ENCODE measurements at places on chromosomes 4 and X.

- no peak for DNase-seq
Observed at GRCh38 chrX:5194806-5195205, 1033.9 kb downstream of the NLGN4X start.

- DNase-seq: no peak
Observed at GRCh38 chr4:45294464-45294863, 568.1 kb upstream of the GNPDA2 start.

GRCh38 chr4:107736037-107736436, 16.0 kb upstream of the PAPSS1 start:
- DNase-seq: no peak

- DNase-seq: no peak
Observed at GRCh38 chr4:48815483-48815882, 15.4 kb upstream of the OCIAD1 start.

DNA sequence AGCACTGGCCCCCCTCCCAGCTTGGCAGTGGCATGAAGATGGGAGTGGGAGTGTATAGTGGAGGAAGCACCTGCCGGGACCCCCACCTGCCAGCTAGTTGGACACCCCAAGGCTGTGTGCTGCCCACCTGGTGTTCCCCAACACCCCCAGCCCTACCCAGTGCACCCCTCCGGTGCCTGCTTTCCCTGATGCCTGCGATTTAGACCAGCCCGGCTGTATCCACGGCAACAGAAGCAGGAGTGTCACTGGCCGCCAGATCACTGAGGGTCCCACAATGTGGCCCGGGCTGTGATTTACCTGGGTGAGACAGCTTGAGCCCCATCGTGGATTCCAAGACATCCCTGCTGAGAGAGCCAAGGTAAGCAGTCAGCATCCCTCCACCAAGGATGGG, 533 bp downstream of the GPR173 start:
- DNase-seq: no peak

- no peak for DNase-seq
Observed at GRCh38 chr4:24624381-24624780, 40.0 kb upstream of the DHX15 start.

GRCh38 chr4:22191565-22191964, 243.0 kb upstream of the KCNIP4 start:
- DNase-seq: no peak

GRCh38 chrX:153381684-153382532, 19.2 kb downstream of the PNMA6E start:
- no peak for DNase-seq

- no peak for DNase-seq
Observed at GRCh38 chr4:60034361-60034760, 1165.8 kb upstream of the ADGRL3 start.

DNA sequence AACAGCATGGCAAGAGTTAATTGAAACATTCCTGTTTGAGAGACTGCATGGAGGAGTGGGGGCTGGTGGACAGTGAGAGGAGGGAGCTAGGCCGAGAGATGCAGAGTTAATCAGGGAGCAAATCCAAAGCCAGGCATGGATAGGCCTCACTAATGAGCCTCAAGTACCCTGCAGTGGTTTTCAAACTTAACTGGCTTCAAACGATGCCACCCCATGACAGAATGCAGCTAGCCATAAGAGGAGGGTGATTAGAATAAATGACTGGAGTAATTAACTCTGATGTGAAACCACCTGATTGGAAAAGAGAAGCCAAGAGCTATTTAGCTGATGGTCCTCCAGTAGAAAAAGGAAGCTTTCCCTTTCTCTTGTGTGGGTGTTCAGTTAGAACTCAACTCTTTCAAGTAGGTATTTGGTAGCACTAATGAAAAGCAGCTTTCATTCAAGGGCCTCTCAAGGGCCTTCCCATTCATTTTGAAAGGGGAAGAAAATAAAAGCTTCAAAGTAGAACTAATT, 215.4 kb upstream of the MAB21L2 start:
- no peak for DNase-seq

DNA sequence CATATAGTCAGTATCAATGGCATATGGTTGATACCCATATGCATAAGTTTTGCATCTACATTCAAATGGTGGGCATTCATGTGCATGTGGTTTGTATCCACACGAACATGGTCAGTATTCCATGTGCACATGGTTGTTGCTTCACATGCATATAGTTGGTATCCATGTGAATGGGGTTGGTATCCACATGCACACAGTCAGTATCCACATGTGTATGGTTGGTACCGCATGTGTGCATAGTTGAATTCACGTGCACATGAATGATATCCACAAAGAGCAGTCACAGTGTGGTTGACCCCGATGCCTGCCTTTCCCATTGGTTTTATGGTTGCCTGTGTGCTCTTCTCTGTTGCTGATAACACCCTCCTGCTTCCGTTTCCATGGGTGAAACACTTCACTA, 427.9 kb downstream of the STIM2 start:
- no peak for DNase-seq

GRCh38 chrX:16924631-16925480, 21.6 kb upstream of the REPS2 start:
- no peak for DNase-seq

GRCh38 chrX:103727115-103727514, 16.4 kb downstream of the TMEM31 start:
- DNase-seq: no peak

DNA sequence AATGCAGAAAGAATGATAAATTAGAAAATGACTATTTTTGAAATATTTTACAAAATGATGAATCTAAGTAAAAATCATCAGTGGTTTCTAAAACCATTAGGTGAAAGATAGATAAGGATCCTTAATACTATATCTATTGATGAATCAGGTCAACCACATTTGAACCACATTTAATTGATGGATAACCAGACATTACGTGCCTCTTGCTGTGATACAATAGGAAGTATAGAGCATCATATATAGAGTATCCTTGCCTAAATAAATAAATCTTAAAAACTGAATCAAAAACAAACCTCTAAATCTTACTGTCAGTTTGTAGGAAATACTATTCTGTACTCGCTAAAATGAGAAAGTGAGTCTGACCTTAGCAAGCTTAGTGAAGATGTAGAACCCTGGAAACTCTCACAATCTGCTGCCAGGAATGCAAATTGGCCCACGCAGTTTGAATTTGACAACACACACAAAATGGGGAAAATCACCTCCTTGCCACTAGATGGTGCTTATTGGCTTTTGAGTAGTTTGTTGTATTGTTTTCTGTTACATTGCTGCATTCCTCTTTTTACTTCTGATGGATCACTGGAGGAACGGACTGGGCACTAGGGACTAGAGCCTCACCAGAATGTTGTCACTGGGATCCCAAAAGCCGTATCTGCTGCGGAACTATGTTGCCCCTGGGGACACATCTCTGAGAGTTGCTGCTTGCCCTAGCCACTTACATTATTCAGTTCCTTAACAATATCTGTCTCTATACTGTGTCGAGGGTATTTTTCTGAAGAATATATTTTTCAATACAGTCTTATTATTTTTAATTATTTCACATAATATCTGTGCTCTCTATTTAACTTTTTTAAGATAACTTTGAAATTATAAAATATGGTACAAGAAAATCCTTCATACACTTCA, 25.4 kb upstream of the SLAIN2 start:
- DNase-seq: no peak

DNA sequence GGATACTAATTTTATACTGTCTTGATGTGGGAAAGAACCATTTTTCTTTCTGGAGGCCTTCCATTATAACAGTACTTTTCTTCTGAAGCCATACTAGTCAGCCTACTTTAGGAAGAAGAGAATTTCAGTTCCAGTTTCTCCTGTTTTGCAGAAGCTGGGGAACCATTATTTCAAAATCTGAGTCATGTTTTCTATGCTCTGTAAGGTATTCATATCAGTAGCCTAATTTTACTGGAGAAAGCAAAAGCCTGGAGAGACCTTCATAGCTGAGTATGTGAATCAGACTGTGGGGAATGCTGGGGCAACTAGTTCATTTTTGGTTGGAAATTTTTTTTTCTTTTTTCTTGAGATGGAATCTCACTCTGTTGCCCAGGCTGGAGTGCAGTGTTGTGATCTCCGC, 22.4 kb downstream of the AFF1 start:
- no peak for DNase-seq

DNA sequence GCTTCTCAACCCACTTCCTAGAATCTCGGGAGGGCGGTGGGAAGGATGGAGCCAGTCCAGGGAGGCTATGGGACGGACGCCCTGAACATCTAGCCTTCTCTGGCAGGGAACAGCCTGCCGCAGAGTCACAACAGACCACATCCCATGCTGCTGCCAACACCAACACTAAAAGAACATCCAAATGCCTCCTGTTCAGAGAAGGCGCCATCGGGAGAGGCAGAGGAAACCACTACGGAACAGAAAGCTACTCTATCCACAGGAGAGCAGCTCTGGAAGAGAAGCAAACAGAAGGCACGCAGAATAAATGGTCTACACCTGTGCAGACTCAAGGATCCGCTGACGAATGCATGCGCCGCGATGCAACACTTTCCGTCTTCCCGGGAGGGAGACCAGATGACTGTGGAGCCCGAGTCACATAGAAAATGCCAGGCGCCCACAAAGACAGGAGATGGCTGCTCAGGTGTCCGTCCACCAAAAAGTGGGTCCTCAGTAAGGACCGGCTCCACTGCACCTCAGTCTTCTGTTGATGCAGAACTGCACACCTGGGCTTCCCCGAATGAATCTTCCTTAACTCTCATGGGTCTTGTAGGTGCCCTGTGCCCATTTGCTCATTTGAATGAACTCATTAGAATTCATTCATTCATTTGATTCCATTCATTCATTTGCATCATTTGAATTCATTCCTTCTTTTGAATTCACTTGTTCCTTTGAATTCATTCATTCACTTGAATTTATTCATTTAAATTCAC, 217.5 kb downstream of the DHRSX start:
- no peak for DNase-seq

DNA sequence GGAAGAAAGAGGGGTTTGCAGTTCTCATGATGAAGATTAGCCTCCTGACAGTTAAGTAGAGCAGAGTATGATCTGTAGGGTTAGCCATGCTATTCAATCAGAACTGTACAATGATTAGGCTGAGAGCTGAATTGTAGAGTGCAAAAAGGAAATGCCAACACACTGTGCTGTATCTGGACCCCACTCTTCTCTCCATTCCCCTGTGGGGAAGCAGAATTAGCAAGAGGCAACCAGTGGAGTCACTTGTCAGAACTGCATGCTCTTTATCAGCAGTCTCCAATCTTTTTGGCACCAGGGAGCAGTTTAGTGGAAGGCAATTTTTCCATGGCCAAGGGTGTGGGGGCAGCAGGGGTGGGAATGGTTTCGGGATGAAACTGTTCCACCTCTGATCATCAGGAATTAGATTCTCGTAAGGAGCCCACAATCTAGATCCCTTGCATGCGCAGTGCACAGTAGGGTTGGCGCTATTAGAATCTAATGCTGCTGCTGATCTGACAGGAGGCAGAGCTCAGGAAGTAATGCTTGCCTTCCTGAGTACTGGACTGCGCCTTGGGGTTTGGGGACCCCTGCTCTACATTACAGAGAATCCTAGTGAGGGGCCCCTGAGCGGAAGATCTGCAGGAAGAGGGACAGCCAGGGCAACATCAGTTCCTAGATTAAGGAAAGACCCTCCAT, 19.4 kb downstream of the TBC1D9 start:
- no peak for DNase-seq

DNA sequence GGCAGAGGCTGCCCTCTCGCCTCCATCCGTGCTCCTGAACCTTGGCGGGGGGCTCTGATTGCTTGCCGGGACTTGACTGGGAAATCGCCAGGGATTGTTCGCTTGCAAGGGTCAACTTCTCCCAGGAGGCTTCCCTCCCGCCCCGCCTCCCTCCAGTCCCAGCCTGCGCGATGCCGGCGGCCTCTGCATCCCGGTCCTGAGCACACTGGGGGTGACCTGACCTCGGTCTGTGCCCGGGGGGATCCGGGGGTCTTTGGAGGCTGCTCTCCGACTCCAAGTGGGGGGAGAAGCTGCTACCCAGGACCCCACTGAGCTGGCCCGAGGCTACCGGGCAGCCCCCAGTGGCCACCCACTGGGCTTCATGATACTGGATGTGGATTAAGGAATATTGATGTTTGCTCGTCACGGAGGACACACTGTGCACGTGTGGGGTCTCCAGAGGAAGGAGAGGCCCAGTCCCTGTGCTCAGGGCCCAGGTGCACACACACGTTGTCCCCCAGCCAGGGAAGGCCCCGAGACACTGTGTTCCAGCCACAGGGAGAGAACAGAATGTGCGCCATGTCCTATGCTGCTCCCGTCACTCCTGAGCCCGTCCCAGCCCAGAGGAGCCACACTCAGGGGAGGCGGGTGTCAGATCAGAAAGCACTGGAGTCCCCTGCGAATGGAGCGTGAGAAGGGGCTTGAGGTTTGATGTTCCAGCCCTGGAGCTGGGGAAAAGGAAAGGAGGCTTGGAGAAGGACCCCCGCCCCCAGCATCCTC, 55.9 kb upstream of the NKX1-1 start:
- DNase-seq: no peak

DNA sequence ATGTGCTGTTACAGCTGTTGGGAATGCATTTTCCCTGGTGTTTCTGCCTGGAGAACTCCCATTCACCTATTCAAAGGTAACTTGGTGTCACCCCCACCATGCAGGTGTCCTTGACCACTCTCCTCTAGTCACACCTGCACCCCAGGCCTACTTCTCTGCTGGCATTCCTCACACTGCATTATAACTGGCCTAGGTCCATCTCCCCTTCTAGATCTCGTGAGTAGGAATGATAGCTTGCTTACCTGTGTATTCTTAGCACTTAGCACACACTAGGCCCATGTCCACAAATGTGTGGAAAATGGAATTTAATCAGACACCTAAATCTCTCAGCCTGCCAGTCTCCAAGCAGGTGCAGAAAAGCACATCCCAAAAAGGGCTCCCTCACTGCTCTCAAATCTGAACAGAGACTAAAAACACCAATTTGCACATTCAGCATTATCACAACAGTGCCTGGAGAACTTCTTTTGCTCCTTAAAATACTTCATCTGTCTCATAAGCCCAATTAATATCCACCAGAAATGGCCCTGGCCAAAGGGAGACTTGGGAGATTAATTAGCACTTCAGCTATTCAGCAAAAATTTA, 18.3 kb downstream of the SCD5 start:
- no peak for DNase-seq

GRCh38 chr4:152629908-152630307, 49.9 kb downstream of the TMEM154 start:
- DNase-seq: no peak

- no peak for DNase-seq
Observed at GRCh38 chr4:156242390-156242789, 288.7 kb upstream of the CTSO start.

- DNase-seq: no peak
Observed at GRCh38 chrX:130212371-130212770, 40.6 kb downstream of the RAB33A start.

DNA sequence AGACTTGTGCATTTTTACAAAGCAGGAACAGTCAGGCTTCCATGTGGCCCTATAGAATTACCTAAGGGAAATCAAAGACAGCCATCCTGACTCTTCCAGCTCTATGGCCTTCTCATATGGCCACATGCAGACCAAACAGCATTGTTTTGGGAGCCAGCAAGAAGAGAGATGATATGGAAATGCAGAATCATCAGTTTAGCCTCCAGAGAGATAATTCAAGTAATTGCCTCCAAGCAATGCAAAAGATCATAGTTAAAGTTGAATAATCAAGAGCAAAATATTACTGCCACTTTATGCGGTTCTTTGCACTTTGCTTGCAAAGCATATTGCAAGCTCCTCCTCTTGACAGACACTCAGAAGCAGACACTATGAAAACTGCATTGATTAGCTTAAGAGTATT, 207.4 kb downstream of the ARHGAP24 start:
- DNase-seq: no peak
